Endothelial cell (in vitro differentiated cells): ENCODE measurements at places on chromosomes 6 and 20. TPM values are rescaled to one million over a fixed set of nuclear protein-coding genes. Genes with fewer than 3 reads are reported as not detected.

The FILIP1 gene
- total RNA-seq, result 32.0 TPM

The ARMH2 gene
- total RNA-seq, result not detected

The CRISP3 gene
- 0.80 TPM for total RNA-seq

The UBD gene
- total RNA-seq, result not detected

The TNNC2 gene
- not detected for total RNA-seq

The TSBP1 gene
- total RNA-seq, result not detected

The FAXC gene
- 2.2 TPM for total RNA-seq

The IRF4 gene
- total RNA-seq, result not detected

The SULF2 gene
- total RNA-seq, result 62.1 TPM

The PRDM13 gene
- not detected for total RNA-seq

The BEND6 gene
- 0.97 TPM for total RNA-seq

The GID8 gene
- total RNA-seq, result 45.0 TPM

The CCN6 gene
- total RNA-seq, result not detected

The LY6G6F gene
- total RNA-seq, result not detected

The PRR3 gene
- total RNA-seq, result 12.6 TPM

The ITPR3 gene
- total RNA-seq, result 124 TPM

The CRIP3 gene
- total RNA-seq, result 1.1 TPM

The OR2H2 gene
- not detected for total RNA-seq

The IMPG1 gene
- total RNA-seq, result not detected

The C6orf118 gene
- not detected for total RNA-seq

The SNAP25 gene
- 0.38 TPM for total RNA-seq

The SIRPB1 gene
- not detected for total RNA-seq

The EPM2A gene
- total RNA-seq, result 6.1 TPM

The COL12A1 gene
- total RNA-seq, result 6.3 TPM

The SIGLEC1 gene
- total RNA-seq, result not detected

The HEY2 gene
- 82.7 TPM for total RNA-seq

The RIPOR3 gene
- 11.2 TPM for total RNA-seq

The SERAC1 gene
- 13.8 TPM for total RNA-seq

The ME1 gene
- 13.4 TPM for total RNA-seq

The FAM83B gene
- 1.1 TPM for total RNA-seq

The SMOC2 gene
- total RNA-seq, result not detected

The HLA-G gene
- total RNA-seq, result 0.41 TPM

The EMILIN3 gene
- 0.28 TPM for total RNA-seq

The LY6G5C gene
- 22.0 TPM for total RNA-seq

The HUS1B gene
- 0.72 TPM for total RNA-seq

The RBM38 gene
- total RNA-seq, result 23.6 TPM

The MAPK13 gene
- 6.6 TPM for total RNA-seq

The FLRT3 gene
- total RNA-seq, result 6.3 TPM

The RBM24 gene
- 19.6 TPM for total RNA-seq

The SMIM26 gene
- total RNA-seq, result 41.0 TPM

The MEP1A gene
- total RNA-seq, result not detected

The LCA5 gene
- 3.6 TPM for total RNA-seq

The KCNG1 gene
- total RNA-seq, result 4.4 TPM

The OPN5 gene
- total RNA-seq, result 12.1 TPM

The PACSIN1 gene
- total RNA-seq, result 0.08 TPM

The RHAG gene
- 0.46 TPM for total RNA-seq

The RWDD2A gene
- 4.4 TPM for total RNA-seq

The OXT gene
- total RNA-seq, result not detected
